ENCODE measurements at places on chromosomes 5 and 9.

DNA sequence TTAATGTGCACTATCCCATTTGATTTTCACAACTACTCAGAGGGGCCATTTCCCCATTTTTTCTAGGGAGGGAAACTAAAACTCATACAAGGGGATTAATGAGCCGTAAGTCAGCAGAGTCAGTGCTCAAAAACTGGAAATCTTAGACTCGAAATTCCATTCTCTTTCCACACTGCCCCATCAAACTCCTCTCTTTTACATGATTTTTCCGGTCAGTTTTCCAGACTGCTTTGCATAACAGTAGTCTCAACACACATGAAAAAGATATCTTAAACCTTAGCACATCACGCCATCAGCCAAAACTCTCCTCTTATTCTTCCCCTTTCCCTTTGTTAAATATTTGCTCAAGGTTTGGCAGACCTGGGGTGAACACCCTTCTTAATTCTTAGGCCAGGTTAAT, 332.0 kb downstream of the RFX3 start:
- no peak for DNase-seq

DNA sequence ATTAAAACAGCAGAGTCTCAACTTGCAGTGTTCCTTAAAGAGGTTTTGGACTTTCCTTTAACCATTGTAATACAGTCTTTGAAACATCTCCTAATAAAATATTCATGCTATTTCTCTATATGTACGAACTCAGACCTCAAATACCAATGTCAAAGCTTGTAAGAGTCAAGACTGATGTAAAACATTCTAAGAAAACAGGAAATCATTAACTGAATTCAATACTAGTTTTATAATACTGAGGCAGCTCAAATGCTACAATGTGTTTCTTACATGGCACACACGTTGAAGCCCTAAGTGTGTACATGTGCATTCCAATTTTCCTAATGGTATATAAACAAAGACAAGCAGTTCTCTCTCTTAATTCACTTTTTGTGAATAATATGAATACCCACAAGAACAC, 11.6 kb downstream of the PSIP1 start:
- DNase-seq: no peak

DNA sequence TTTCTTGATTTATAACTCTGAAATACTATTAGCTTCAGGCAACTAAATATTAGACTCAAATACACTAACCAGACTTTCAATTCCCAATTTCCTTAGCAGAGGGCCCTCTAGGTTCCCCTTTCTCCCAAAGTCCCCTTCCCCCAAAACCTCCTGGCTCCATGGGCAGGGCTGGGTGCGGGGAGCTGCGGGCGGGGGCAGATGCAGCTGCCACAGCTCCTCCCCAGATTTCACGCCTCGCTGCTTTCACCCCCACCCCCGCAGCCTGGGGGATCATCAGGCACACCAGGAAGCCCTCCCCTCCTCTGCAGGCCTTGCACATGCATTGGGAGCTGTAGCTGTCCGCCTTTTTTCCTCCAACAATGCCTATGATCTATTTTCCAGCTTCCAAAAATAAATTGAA, 82.8 kb upstream of the SPATA31C2 start:
- DNase-seq: no peak

DNA sequence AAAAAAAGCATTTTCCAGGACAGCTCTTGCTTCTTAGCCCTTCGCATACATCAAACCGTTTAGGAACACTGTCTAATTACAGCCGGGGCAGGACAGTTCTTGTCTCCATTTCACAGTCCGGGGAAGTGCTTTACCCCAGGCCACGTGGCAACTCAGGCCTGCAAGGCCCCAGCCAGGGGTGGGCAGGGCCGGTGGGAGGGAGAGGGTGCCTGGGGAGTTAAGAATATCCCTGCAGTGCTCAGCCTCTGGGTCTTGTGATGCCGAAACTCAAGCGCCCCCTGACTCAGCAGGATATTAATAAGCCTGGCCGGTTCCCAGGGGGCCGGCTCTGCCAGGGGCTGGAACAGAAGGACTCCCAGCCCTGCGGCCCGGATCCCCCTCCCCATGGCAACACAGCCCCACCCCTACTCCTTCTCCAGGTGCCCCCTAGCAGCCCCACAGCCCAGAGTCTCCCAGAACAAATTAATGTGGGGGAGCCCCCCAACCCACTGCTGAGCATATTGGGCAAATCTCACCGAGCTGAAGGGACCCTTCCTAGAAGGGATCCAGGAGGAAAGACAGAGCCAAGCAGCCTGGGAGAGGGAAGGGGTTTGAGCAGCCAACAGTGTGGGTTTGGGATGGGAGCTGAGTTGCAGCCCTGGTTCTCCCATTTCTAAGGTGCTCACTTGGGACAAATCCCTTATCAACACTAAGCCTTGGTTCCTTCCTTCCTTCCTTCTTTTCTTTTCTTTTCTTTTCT, 45.3 kb downstream of the PLPP7 start:
- DNase-seq: peak; percentile 84

- no peak for DNase-seq
Observed at GRCh38 chr9:32877103-32877502, 93.8 kb downstream of the TMEM215 start.
